ENCODE measurements at places on chromosomes 13 and 19.

GRCh38 chr13:19182536-19182935 is 912 bp upstream of the TUBA3C start:
- DNase-seq: no peak

- peak; percentile 33 for DNase-seq
These were observed 20.4 kb downstream of the LMTK3 start for GRCh38 chr19:48490981-48491792.

GRCh38 chr19:48757741-48758144 is 2.4 kb downstream of the FGF21 start:
- no peak for DNase-seq

DNA sequence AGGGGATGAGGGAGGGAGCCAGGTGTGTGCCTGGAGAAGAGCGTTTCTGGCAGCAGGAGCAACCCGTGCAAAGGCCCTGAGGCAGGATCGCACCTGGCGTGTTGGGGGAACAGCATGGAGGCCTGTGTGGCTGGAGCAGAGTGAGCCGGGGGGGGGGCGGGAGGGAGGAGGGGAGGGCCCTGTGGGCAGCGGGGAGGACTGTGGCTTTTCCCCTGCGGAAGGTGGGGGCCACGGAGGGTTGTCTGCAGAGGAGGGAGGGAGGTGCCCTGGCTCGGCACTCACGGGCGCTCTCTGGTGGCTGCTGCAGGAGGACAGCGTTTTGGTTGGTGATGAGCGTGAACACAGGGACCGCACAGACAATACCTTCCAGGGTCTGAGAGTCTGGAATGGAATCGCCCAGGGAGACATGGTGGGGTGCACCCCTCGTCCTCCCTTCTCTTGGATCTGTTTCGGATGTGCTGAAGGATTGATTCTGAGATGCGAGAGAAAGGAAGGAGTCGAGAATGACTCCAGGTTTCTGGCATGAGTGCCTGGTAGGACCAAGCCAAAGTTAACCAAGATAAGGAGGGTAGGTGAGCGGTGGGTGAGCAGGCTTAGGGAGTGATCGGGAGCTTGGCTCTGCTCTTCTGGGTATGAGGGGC is 6.5 kb downstream of the RAB11B start:
- peak; percentile 69 for DNase-seq

DNA sequence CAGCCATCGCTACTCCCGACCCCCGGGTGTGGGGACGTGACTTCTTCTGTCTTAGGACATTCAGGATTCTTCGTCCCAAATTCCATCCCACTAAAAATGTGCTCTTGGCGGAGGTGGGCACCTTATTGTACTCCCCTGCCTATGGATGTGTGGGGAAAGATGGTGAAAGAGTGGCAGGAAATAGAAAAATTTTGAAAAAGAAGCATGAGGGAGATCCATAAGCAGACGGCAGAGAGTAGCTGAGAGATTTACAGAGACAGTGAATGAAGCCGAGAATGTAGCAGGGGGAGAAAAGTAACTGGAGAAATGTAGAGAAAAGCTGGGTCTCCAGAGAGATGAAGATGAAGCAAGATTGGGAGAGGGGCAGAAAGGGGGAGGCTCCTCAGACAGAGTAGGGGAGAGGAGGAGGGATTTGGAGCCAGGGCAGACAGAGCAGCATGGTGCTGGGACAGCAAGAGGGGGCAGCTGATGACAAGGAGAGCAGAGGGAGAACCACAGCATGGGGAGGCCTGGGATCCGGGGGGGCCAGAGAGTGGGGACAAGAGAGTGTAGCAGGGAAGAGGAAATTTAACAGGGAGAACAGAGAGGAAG is 843 bp downstream of the ZNF610 start:
- DNase-seq: peak; percentile 33

- DNase-seq: no peak
These were observed 141.0 kb downstream of the AKAP11 start for GRCh38 chr13:42412812-42413483.

- no peak for DNase-seq
These were observed 44.4 kb downstream of the SOX1 start for GRCh38 chr13:112111239-112111857.

- no peak for DNase-seq
These were observed 128.6 kb upstream of the RNF113B start for GRCh38 chr13:98305670-98306069.

- peak; percentile 49 for DNase-seq
These were observed 17.0 kb downstream of the DOCK9 start for GRCh38 chr13:98960606-98961502.

DNA sequence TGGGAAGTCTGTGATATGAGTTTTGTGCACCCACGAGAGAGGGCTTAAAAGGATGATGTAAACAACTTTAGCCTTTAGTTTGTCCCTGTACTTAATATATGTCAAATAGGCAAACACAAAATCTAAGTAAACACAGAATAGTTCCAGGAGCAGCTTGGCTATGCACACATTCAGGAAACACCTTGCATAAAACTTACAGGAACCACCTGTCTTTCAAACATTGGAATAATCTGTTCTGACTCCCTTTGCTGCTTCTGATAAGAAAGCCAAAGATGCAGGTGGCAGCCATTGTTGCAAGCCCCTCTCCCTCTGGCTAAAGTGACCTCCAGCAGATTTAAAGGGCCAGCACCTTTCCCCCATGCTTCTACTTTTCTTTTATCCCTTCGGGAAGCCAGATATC is 4.7 kb downstream of the EEF1AKMT1 start:
- DNase-seq: no peak

DNA sequence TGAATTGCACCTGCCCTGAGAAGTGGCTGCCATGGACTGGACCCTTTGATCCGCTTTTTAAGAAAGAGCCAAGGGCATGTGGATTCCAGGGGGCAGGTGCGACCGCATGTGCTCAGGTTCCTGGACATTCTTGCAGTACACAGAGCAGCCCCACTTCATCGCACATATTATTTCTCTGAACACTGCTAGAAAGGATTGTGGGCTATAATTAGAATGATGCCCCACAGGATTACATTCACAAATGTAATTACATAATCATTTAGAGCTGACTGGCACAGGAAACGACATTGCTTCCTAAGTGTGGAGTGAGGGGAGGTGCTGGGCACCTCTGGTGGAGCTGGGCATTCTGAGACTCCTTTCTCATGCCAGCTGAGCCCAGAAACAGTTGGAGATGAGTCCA is 37.5 kb upstream of the VSTM2B start:
- DNase-seq: no peak

DNA sequence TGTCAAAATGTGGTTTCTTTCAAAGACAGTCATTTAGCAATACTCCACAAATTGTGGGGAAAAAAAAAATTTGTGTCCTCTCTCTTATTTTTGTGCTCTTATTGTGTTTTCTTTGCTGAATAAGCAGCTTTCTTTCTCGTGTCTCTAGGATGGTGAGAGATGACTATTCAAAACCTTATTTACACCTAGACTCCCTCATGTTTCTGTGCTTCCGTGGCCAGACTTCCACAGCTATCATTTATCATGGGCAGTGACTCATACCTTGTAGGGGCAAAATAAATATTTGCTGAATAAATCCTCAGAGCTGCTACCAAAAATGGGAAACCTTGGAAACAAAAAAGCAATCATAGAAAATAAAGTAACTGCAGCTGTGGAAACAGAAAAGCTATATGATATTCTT is 204.9 kb upstream of the MIR17HG start:
- peak; percentile 58 for DNase-seq

GRCh38 chr13:91228108-91228507 is 119.4 kb upstream of the MIR17HG start:
- no peak for DNase-seq

- no peak for DNase-seq
These were observed 423 bp downstream of the LSM14A start for GRCh38 chr19:34172661-34173192.

DNA sequence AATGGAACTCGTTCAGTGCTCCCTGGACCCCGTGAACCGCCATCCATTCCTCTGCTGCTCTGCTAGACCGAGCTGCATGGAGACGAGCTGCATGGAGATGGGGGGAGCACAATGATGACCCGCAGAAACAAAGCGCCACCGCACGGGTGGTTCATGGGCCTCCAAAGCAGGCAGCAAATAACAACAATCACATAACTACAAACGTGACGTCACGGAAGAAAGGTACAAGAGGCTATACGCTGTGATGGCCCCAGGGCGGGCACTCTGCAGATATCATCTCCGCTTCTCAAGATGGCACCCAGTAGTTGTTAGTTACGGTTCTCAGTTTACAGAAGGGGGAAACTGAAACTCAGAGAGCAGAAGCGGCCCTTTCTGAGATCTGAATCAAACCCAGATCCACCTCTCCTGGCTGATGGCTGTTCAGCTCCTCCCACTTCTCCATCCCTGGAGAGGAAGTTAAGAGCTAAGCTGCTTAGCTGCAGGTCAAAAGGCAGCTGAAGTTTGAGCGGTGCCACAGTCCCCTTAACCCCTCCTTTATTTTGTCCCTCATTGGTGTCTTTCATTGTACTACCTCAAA is 1.7 kb downstream of the ATP13A1 start:
- no peak for DNase-seq

DNA sequence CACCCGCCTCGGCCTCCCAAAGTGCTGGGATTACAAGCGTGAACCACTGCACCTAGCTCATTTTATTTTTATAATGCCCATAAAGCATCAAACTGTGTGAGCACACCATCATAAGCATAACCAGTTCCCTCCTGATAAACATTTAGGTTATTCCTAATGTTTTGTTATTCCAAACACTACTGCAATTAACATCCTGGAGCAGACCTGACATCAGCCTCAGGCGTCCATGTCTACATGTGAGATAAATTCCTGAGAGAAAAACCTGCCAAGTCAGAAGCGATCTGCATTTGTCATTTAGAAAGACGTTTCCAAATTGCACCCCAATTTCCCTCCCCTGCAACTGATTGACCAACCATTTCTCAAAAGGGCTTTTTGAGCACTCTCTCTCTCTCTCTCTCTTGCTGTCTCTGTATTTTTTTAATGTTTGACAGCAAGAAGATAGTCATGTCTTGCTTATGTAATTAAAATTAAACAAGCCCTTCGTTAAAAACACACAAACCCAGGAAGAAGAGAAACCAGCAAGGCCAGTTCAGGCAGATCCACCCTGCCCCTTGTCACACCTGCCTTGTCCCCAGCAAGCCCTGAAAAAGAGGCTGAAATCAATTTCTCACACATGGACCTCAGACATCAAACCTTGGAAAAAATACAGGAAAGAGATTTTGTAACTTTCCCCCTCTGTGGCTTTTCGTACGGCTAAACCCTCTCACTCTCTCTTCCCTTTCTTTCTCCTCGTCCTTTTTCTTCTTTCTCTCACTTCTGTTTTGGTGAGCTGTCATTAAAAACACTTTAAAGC is 9.9 kb downstream of the LYPD3 start:
- DNase-seq: no peak

DNA sequence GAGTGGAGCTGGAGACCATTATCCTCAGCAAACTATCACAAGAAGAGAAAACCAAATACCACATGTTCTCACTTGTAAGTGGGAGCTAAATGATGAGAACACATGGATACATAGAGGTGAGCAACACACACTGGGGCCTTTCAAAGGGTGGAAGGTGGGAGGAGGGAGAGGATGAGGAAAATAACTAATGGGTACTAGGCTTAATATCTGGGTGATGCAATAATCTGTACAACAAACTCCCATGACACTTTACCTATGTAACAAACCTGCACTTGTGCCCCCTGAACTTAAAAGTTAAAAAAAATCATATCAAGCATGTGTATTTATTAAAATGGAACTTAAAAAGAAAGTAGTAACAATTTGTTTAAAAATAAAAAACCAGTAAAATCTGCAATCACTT is 5.0 kb downstream of the SIGLEC14 start:
- no peak for DNase-seq

GRCh38 chr13:32087955-32088747 is 56.6 kb downstream of the FRY start:
- peak; percentile 5 for DNase-seq

DNA sequence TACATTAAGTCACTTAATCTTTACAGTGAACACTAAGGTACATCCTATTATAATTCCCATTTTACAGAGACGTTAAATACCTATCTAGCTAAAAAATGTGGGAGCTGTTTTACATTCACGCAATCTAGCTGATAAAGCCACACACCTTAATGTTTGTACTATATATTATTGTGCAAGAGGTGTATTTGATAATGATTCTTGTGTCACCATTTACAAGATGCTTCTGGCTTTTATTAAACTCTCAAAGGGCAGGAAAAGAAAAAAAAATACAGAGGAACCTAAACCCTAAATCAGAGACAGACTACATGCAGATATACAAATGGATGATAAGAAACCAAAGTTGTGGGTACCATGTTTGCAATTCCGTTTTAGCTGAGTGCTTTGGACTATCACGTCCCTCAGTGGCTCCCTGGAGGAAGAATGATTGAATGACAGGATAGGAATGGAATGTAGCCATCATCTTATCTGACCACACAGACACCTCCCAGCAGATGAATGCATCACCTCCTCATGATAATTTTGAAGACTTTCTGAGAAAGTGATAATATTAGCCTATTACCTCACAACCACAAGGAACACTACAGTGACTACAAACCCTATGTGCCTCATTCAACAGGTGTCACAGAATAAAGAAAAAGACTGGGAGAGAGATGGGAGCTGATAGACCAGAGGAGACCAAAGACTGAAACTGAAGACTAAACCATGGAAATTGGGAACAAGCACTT is 230.5 kb upstream of the SERP2 start:
- DNase-seq: peak; percentile 47

DNA sequence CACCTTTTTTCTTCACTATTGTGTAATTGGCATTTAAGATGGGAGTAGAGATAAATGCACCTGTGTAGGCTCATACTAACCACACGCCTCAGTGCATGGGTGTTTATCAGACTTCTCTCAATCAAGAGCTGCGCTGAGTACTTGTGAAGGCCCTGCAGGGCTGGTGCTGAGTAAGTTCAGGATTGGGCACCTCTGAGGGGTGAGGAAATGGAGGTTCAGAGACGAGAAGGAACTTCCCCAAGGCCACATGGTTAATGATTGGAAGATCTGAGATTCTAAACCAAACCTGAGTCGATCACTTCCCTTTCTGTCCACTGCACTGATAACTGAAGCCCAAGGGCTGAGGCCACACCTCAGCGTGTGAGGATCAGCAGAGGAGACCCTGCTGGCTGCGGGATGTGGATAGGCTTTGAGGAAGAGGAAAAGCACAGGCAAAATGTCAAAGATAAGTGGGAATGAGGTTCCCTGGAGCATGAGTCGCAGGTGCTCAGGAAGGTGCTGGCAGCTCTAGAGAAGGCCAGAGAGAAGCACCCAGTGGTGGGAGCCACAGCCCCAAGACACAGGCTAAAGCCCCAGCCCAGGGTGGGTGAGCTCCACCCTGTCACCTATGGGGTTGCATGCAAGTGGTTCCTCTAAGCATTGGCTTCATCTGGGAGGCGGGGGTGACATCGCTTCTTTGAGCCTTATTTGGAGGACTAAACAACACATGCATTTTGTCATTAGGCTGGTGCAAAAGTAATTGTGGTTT is 32.3 kb upstream of the GJB6 start:
- no peak for DNase-seq

- no peak for DNase-seq
These were observed 32.6 kb upstream of the MTIF3 start for GRCh38 chr13:27482983-27483382.

- DNase-seq: no peak
These were observed 44.6 kb upstream of the CCNE1 start for GRCh38 chr19:29767039-29767735.

GRCh38 chr19:2049741-2050348 is 1.2 kb downstream of the MKNK2 start:
- peak; percentile 73 for DNase-seq

GRCh38 chr13:110610955-110611595 is 4.3 kb upstream of the NAXD start:
- no peak for DNase-seq

GRCh38 chr19:16579381-16579780 is 7.2 kb upstream of the SLC35E1 start:
- no peak for DNase-seq

GRCh38 chr19:41978470-41978869 is 15.6 kb downstream of the ATP1A3 start:
- DNase-seq: no peak

All from mesenchymal stem cell (in vitro differentiated cells and primary cell).